Testis (tissue), 5 donors: ENCODE measurements at places on chromosomes 6 and 20. TPM values are rescaled to one million over a fixed set of nuclear protein-coding genes. Genes with fewer than 3 reads are reported as not detected.

- DNase-seq: no peak
These were observed 7.1 kb upstream of the TAAR1 start for GRCh38 chr6:132666118-132666517.

NKX2-4 gene
- total RNA-seq: 6.3 TPM

DNA sequence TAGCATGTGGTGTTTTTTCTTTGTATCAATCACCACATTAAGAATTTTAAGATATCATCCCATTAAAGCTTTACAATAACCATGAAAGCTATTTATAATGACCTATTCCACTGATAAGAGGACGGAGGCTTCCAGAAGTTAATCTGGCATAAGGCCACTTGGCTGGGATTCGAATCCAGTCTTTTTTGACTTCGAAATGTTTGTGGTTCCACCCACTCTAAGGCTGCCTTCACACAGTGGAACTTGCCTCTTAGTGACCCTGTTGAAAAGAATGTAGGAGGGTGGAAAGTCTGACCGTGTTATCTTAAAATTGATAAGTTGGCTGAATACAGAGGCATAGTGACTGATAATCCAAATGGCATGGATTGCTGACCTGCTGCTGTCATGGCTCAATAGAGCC lies 959.7 kb downstream of the KIF16B start:
- DNase-seq: peak; percentile 67

AARS2 gene
- total RNA-seq: 14.6 TPM

GRCh38 chr20:58403272-58403671 lies 14.2 kb downstream of the VAPB start:
- DNase-seq: no peak

SLC35B3 gene
- 11.6 TPM for total RNA-seq

TMX4 gene
- 236 TPM for total RNA-seq

- no peak for DNase-seq
These were observed 14.6 kb upstream of the TP53TG5 start for GRCh38 chr20:45392733-45393132.

DNA sequence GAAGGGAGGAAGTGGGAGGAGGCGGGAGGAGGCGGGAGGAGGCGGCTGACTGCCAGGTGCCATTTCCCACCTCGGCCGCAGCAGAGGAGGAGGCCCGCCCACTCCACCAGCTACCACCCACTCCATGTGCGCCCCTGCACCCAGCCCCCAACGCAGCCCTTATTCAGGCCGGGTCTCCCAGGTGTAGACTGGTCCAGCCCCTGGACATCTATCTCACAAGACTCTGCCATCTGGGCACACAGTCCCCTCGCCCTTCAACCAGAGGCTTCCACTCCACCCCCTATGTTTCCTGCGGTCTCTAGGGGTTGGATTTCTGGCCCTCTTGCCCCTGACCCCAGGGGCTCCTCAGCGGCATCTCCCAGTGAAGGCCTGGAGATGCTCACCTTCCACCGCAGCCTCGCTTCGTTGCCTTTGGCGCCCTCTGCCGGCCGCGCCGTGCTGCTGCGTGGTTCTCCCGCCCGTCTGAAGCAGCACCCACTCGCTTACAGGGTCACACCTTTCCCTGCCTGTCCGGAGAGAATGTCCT lies 32.6 kb upstream of the FAM83D start:
- DNase-seq: peak; percentile 80

- DNase-seq: no peak
These were observed 89.5 kb upstream of the SIM1 start for GRCh38 chr6:100554228-100554627.

DNA sequence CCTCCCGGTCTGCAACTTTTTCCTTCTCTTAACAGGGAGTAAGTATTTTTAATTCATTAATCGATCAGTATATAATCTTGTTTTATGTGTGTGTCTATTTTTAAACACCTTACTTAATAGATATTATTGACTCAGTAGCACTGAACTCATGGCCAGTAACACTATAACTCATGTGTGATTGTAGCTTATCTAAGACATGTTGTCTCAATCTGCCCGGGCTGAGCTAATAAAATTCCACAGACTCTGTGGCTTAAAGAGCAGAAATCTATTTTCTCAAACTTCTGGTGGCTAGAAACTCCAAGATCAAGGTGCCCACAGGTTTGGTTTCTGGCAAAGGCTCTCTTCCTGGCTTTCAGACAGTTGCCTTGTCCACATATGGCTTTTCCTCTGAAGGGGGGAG lies 68.8 kb upstream of the TNFAIP3 start:
- DNase-seq: no peak

GRCh38 chr6:166418691-166419143 lies 36.0 kb upstream of the MPC1 start:
- DNase-seq: no peak

DNA sequence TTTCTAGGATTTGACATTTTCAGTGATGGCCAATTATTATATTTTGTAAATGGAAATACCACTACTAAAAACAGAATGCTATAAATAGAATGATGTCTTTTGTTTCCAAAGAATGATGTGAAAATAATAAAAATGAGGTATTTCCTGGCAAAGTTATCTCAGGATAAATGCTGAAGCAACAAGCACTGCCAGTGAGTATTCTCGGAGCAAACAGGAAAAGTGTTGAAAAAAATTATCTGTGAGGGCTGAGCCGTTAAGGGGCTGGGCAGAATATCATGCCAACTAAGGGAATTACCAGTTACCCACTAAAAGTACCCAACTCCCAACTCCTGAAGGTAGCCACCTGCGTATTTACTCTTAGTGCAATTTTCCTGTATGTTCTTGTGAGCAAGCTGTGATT lies 23.6 kb upstream of the SCAF8 start:
- DNase-seq: no peak

NMBR gene
- total RNA-seq: 2.2 TPM

TOX2 gene
- total RNA-seq: 48.1 TPM

GRCh38 chr20:21424846-21425245 lies 27.5 kb upstream of the NKX2-4 start:
- DNase-seq: no peak

- no peak for DNase-seq
These were observed 6.5 kb upstream of the TFAP2A start for GRCh38 chr6:10421158-10421920.

DNA sequence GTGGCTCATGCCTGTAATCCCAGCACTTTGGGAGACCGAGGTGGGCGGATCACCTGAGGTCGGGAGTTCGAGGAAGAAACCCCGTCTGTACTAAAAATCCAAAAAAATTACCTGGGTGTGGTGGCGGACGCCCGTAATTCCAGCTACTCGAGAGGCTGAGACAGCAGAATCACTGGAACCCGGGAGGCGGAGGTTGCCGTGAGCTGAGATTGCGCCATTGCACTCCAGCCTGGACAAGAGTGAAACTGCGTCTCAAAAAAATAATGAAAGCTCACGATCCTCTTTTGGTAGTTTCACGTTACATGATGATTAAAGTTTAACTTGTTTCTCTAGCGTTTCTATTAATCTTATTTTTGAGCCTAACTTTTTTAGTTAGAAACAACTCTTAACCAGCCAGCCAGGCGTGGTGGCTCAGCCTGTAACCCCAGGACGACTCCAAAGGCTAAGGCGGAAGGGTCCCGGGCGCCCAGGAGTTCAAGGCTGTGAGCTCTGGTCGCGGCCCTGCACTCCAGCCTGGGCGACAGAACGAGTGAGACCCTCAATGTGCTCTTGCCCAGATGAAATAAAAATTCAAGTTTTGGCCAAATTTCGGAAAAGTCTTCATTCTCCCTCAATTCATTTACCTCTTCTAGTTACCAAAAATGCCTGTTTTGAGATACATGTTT lies 1.2 kb upstream of the WRNIP1 start:
- DNase-seq: peak; percentile 34

DNA sequence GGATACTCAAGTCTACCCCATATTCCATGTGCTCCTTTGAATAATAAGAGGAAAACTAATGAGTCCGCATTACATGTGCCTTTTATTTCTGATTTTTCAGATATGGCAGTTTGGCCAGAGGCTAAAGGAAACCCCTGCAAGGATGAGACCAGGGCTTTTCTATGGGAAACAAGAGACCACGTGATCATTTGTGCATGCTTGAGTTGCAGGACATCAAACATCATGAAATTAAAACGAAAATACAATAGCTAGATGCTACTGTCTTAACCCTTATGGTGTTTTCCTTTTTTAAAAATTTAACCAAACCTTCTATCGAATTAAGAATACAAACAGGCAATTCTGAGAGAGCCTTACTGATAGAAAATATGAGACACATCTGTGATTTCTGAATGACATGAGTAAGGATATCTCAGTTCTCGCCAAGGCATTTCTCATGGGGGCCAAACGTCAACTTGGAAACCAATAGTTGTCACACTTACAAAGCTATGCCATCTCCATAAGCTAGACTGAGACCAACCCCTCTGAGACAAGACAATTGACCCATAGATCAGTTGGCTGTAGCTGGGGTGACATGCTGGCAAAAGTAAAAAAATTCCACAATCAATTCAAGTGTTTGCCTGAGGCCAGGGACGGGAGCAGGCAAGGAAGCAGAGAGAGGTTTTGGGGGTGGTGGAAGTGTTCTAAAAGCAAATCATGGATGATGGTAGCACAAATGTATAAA lies 52.8 kb downstream of the RIPOR2 start:
- no peak for DNase-seq

- no peak for DNase-seq
These were observed 144.5 kb downstream of the LPA start for GRCh38 chr6:160519603-160520042.

- no peak for DNase-seq
These were observed 251.1 kb downstream of the PHACTR1 start for GRCh38 chr6:12967686-12968085.
